KBM-7 (cell line): ENCODE measurements at places on chromosomes 7 and 10.
A peak's percentile ranks its signal among the peaks of the same experiment; 100 is the strongest.

- DNase-seq, result no peak
Measured at GRCh38 chr7:156379324-156380070, 261.1 kb upstream of the RNF32 start.

DNA sequence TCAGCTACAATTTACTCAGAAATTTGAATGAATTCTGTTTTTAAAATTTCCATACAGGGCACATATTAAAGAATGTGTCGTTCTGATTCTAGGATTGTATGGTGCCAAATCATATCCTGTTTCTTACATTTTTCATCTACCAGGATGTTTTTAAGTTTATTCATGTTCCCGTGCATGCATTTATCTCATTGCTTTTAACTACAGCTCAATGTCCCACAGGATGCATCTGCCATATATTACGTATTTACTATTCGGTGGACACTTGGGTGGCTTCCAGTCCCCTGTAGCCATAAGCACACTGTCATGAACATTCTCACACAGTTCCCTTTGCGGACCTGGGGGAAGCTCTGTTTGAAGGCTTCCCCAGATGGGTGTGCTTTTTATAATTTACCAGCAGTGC, 122.3 kb downstream of the CCDC71L start:
- no peak for DNase-seq

DNA sequence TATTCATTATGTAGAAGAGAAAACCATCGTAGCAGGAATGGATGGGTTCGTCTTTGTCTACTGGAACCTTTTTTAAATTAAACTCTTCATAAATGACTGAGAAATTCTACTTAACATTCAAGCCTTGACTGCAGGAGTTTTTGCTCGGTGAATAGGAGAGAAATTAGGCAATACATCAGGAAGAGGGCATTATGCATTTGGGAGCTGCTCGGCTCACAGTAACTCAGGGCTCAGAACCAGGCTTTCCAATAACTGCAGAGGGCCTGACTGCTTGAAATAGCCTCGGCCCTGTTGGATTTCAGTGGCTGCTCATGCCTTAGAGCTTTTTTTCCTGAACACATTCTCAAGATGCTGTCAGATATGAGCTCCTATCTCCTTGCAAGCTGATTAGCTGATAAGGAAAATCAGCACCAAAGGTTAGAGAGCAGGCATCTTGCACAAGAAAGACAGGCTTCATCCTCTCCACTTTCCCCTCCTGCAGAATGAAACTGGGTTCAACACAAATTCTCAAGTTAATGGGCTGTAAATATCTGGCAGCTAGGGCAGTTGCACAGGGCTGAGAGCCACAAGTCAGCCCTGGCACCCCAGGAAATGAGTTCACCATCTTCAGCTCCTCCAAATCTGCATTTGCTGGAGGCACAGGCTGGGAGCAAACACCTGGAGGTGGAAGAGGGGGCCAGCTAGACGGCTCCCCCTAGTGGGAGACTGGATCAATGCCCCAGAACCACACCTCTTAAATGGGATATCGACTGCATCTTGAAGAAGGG, 24.3 kb downstream of the TECTB start:
- peak; percentile 58 for DNase-seq

GRCh38 chr7:132564090-132564489, 12.2 kb downstream of the PLXNA4 start:
- DNase-seq, result no peak

- DNase-seq, result peak; percentile 90
Measured at GRCh38 chr7:2019711-2020511, 212.8 kb downstream of the MAD1L1 start.

DNA sequence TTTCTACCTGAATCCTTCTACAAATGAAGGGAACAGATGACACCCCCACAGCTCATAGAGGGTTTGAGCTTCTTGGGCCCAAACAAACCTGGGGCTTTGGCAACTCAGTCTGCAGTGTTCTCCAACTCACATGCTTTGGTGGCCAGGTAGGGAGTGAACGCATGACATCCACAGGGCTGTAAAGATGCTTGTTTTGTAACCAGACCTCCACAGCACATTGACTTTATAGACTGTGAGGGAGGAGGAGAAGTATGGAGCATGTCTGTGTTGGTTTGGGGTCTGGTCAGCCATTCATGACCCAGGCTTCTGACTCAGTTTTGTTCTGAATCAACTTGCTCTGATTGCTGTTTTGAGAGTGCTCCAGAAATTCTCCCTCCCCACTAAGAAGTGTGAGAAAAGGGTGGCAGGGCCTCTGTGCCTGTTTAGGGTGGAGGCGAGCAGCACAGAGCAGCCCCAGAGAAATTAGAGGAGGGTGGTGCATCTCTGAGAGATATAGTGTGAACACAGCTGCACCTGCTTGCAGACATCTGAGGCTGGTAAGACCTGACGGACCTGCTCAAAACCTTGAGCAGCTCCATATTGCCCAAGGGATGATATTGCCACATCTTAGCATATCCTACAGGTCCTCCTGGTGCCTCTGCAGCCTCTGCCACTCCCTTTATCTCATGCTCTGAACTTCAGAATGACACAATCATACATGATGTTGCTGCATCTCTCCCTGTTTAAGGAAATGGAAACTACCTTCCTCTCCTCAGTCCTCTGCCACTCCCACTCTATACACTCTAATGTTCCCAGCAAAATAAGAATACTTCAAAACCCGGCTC, 287.7 kb downstream of the ABCA13 start:
- DNase-seq, result no peak

GRCh38 chr7:143385891-143386781, 5.0 kb downstream of the ZYX start:
- peak; percentile 70 for DNase-seq

- no peak for DNase-seq
Measured at GRCh38 chr10:104323085-104323484, 15.2 kb downstream of the ITPRIP start.

- peak; percentile 57 for DNase-seq
Measured at GRCh38 chr10:122648599-122649428, 50.8 kb downstream of the C10orf120 start.

GRCh38 chr7:86647385-86648094, 3.8 kb downstream of the GRM3 start:
- no peak for DNase-seq

- DNase-seq, result no peak
Measured at GRCh38 chr7:117706210-117706609, 167.0 kb downstream of the CTTNBP2 start.

DNA sequence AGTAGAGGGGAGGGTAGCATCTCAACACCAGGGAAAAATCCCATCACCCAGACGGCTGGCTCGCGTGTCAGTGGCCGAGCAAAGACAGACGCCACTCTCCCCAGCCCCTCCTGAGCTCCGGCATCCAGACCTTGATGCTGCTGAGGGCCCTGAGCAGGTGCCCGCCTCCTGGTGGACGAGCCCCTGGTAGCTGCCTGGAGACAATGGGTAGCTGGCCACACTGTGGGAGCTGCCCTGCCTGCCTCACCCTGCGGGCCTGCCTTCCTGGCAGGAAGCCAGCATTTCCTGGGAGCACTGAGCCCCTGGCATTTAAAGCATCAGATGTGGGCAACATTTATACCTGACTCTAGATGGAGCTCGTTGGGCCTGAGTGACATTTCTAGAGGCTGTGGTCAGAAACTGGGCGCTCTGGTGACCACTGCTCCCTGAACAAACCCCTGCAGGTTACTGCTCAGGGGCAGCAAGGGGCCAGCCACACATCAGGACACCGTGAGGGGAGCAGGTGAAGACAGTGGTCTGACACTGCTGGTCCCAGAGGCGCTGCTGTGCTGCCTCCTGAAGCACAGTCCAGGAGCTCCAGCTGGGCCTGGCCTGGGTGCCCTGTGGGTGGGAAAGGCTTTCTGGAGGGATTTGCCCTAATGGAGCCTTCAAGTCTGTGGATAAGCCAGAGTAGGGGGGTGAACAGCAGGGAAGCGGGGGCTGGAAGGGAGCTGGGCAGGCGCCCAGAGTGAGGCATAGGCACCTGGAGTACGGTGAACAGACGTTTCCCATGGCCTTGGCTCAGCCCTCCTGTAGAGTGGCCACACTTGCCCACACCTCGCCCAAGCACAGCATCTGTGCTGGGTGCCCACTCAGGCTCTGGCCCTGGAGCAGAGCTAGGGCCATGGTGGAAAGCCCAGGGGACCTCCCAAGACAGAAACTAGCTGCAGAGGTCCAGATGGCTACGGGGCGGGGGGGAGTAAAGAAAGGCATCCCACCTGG, 138.7 kb downstream of the MAPK8 start:
- DNase-seq, result no peak

DNA sequence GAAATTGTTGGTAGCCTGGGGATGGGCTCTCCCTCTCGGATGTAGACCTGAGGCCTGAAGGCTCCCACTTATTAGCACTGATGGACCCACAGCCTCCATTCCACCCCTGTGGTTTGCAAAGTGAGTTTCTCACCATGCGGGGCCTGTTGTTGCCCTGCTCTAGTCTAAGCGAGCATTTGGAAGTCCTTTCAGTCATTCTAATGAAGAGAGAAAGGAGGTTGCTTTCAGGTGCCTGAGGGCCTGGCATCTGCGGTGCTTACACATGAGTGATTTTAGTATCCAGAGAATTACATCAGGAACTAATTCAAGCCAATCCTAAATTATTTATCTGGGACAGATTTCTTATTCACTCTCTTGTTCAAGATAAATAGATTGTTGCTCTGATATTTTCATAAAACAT, 61.6 kb downstream of the NAMPT start:
- no peak for DNase-seq

GRCh38 chr10:129335942-129336341, 131.1 kb upstream of the MGMT start:
- no peak for DNase-seq

GRCh38 chr7:77696643-77697534, 630 bp downstream of the RSBN1L start:
- DNase-seq, result peak; percentile 67

GRCh38 chr7:30093420-30093952, 41.3 kb upstream of the MTURN start:
- no peak for DNase-seq

DNA sequence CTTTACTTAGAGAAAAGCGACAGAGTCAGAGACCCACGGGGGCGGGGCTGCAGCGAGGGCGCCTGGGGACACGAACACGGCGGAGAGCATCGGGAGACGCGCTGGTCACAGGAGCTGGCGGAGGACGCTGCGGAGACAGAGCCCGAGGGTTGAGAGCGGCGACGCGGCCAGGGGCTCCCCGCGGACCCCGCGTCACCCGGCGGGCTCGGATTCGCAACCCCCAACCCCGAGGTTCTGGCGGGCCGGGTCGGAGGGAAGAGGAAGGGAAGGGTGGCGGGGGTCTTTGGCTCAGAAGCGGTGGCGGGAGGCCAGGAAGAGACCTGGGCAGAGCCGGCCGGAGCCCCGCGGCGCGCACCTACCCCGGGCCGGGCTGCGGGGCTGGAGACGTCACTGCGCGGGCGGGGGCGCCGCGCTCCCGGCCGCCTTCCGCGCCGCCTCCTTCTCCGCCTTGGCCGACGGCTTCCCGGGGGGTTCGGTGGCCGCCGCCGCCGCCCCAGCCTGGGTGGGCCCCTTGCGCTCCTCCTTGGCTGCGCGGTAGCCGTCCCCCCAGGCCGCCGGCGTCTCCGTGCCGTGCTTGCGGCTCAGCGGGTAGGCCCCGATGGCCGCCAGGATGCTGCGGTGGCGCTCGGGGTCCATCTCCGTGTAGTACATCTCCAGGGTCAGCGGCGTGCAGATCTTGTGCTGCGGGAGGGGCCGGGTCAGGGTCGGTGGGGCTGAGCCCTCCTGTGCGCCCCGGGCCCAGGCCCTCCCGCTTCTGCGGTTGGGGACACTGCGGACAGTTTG, 11.1 kb downstream of the CALY start:
- no peak for DNase-seq

DNA sequence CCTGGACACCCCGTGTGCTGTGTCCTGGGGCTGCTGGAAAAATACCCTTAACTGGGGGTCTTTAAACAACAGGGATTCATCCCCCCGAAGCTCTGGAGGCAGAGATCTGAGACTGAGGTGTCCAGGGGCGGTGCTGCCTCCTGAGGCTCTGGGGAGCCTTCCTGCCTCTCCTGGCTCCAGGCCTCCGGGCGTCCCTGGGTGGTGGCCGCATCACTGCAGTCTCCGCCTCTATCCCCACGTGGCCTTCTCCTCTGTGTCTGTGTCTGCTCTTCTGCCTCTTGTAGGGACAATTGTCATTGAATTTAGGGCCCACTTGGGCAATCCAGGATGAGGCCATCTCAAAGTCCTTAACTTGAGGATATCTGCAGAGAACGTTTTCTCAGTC, 216.6 kb downstream of the WDR37 start:
- no peak for DNase-seq

- DNase-seq, result no peak
Measured at GRCh38 chr7:105911961-105912575, 35.7 kb upstream of the ATXN7L1 start.

DNA sequence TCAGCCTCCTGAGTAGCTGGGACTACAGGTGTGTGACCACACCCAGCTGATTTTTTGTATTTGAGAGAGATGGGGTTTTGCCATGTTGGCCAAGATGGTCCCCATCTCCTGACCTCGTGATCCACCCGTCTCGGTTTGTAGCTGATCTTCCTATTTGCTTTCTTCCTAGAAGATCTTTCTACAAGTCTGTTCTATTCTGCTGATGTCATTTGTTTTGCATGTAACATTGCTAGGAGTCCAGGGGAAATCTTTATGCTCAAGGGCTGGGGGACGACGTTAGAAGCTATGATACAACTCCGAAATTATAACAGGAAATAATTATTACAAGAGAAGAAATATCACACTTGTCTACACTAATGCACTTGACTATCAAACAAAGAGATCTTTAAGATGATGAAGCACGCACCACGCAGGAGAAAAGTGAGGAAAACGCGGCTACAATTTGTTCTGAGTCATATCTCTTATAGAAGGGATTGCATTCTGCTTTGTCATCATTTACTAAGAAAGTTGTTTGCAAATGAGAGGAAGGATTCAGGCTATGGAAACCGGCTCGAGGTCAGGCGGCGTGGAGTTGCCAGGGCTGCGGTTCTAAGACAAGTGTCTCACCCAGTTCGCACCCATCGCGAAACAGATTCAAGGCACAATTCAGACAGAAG, 103.0 kb upstream of the CARD11 start:
- no peak for DNase-seq

GRCh38 chr10:82737549-82737948, 862.6 kb downstream of the NRG3 start:
- DNase-seq, result no peak

GRCh38 chr7:158252081-158252836, 335.4 kb downstream of the PTPRN2 start:
- no peak for DNase-seq

DNA sequence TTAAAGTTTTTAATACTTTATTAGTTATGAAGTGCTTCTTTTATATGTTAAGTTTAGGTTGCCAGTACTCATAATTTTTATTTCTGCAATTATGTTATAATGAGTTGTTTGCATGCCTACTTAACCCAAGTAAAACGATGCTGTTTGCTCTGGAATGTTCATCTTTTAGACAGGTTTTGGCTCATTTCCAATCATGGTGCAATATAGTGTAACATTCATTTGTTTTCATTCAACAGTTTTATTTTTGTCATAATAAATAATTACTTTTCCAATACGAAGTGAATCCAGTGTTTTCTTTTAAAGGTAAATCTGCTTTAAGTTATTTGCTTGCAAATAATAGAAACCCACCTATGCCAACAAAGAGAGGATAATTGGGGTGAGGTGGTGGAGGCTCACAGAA, 22.1 kb downstream of the ARL5B start:
- no peak for DNase-seq
